DND-41 (cell line): ENCODE measurements at places on chromosomes 6 and 20.

DNA sequence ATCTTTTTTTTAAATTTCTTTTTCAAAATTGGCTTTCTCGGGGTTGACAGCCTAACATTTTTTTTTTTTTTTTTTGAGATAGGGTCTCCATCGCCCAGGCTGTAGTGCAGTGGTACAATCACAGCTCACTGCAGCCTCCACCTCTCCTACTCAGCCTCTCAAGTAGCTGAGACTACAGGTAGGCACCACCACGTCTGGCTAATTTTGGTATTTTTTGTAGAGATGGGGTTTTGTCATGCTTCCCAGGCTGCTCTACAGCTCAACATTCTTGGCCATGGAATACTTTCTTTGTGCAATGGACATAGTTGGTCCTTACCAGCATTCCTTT is 6.4 kb upstream of the CTNNBL1 start:
- no peak for DNase-seq

GRCh38 chr20:49286689-49287551 is 9.1 kb upstream of the ZNFX1 start:
- no peak for DNase-seq

GRCh38 chr20:7770578-7770977 is 169.7 kb downstream of the HAO1 start:
- DNase-seq, result peak; percentile 9

DNA sequence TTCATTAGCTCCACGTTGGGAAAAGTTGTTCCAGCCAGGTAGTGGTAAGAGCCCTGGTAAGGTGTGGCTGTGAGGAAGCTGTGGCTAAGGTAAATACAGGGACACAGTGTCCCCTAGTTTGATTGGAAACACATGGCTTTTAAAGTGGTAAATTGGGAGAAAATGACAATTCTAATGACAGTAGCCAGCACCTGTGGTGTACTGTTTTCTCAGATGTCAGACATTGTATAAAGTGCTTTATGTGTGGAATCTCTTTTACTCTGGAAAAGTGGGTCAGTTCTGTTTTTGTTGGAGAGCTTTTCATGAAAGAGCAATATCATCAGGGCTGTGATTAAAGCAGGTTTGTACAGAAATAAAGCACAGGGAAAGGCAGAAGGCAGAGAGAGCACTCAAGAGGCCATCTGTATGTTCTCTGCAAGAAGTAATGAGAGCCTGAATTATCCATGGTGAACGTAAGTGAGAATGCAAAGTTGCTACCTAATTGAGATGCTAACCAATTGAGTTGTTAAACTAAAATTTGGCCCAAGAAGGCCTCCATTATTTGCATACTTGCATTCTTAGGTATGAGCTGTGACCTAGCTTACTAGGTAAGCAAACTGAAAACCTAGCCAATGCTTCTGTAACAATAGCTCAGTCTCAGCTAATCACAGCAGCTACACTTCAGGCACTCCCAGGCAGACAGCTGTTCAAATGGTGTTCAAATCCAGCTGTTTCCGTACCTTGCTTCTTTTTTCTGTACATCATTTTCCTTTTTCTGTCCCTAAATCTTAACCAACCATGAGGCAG is 28.2 kb downstream of the MRAP2 start:
- DNase-seq, result no peak

DNA sequence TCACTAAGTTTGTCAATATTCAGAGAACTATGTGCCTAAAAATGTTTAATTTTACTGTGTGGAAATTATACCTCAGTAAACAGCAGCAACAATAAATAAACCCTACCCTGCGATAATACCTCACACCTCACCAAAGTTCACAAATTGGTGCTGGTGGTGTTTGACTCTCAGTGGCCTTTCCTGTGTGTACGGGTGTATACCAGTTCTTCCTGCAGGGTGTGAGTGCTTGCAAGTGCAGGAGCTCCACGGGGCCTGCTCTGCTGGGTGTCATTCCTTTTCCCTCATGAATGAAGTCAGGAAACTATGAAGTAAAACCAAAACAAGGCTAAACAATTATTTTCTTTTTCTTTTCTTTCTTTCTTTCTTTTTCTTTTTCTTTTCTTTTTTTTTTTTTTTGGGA is 4.1 kb upstream of the ENPP5 start:
- no peak for DNase-seq

GRCh38 chr6:3263096-3263495 is 4.3 kb downstream of the PSMG4 start:
- DNase-seq, result no peak

DNA sequence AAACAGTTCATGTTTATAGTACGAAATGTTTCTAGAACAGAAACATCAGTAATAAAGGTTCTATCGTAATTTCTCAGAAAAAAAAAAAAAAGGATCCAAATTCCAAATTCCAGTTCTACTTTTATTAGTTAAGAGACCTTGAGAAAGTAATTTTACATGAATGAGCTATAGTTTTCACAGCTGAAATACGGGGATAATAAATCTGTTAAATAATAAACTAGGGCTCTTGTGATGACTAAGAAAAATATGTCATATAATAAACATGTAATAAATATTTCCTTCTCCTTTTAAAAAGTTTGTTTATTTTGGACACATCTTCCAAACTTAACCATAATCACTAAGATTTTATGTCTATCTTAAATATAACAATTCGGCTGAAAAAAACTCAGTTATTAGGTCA is 17.8 kb downstream of the RARS2 start:
- DNase-seq, result no peak

DNA sequence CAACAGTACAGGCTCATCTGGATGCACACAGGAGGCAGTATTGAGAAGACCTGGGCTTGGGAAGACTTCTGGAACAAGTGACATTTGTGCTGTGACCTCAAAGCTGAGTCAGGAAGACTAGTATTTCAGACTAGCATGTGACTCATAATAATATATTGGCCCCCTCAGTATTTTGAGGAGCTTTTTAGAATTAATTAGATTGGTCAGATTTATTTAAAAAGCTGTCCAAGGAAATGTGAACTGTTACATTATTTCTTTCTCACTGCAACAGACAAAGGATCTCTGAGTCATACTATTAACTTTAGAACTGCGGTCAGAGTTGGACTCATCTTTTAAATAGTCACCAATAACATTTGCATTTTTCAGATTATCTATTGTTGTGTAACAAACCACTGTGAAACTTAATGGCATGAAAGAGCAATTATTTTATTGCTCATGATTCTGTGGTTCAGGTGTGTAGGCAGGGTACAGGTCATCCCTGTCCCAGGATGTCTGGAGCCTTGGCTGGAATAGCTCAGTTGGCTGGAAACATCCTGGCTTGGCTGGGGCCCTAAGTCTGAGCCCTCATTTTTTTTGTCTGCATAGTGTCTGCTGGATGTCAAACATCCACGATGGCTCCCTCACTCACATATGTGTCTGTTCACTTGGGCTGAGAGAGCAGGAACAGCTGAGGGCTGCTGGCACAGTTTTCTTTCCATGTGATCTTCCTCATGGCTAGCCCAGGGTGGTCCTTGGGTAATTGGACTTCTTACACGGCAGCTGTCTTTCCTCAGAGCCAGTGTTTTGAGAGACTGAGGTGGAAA is 46.9 kb downstream of the MAP3K4 start:
- DNase-seq, result no peak

DNA sequence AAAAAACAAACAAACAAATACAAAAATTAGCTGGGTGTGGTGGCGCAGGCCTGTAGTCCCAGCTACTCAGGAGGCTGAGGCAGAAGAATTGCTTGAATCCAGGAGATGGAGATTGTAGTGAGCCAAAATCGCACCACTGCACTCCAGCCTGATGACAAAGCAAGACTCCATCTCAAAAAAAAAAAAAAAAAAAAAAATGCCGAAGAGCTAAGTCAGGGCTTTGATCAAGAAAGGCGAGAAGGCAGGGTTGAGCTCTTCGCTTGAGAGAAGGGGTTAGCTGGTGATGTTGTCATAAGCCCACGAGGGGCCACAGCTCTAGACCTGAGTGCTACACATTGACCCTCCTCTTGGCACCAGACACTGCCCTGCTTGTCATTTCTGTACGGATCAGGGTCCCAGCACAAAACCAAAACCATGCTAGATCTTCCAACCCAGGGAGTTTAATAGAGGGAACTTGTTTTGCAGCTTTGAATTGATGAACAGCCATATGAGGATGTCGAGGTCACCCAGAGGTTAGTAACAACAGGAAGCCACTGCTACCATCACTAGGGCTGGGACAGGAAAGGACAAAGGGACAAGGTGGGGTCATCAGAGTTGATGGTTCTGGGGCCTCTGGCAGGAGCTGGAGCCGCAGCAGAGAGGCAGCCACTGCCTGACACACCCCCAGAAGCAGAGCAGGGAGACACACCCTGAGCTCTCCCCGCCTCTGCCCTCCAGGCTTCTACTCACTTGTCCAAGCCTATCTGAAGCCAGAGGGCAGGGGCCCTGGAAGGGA is 122.7 kb downstream of the SNX5 start:
- DNase-seq, result no peak

DNA sequence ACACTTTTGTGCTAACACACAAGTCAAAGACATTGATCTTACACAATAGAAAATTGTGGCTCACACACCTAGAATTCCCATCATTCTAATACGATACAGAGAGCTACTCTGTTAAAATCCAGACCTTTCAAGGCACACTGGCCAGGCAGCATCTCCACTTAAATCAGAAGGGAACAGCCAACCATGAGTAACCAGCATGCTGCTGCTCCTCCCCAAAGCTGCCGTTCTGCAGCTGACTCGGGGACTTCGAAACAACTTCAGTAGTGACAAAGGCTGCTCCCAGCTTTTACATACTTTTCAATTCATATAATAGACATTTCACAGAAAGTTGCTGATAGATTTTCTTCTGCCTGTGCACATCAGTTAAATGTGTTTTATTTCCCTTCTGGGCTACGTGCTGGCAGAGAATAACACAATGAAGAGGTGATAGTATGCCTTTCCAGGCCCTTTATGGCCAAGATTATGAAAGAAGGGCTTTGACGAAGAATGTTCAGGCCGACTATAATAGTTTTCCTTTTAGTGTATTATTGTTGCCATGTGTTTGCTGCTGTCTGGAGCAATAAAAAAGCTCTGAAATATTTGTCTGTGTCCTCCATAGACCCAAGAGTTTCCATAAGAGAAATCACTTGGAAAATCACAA is 159.0 kb downstream of the GMDS start:
- no peak for DNase-seq

DNA sequence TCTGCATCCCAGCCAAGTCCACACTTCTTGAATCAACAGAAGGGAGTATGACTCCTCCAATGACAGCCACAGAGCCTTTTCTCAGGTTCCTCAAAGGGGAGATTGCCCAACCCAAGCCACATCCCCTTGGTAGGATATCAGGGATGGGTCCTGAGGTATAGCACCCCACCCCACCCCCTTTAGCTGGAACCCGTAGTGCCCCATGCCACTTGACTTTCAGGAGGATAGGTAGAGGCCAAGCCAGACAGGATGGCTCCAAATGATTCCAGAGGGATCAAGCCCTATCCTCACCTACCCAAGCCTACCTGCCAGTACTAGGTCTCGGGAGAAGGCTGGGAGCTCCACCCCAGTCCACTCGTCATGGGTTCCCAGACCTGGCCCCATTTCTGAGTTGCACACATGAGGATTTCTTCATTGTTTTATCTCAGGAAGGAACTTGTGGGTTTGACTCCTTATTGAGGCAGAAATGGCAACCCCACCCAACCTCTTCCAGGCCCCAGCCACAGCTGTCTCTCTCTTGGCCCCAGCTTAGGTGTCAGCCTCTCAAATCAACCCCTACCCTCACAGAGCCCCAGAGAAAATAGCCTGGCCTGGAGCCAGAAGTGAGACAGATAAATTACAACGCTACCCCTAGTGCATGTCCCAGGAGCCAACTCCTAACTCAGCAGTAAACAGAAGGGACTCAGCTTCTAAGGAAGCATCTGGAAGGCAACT is 3.6 kb downstream of the CCND3 start:
- DNase-seq, result peak; percentile 93

DNA sequence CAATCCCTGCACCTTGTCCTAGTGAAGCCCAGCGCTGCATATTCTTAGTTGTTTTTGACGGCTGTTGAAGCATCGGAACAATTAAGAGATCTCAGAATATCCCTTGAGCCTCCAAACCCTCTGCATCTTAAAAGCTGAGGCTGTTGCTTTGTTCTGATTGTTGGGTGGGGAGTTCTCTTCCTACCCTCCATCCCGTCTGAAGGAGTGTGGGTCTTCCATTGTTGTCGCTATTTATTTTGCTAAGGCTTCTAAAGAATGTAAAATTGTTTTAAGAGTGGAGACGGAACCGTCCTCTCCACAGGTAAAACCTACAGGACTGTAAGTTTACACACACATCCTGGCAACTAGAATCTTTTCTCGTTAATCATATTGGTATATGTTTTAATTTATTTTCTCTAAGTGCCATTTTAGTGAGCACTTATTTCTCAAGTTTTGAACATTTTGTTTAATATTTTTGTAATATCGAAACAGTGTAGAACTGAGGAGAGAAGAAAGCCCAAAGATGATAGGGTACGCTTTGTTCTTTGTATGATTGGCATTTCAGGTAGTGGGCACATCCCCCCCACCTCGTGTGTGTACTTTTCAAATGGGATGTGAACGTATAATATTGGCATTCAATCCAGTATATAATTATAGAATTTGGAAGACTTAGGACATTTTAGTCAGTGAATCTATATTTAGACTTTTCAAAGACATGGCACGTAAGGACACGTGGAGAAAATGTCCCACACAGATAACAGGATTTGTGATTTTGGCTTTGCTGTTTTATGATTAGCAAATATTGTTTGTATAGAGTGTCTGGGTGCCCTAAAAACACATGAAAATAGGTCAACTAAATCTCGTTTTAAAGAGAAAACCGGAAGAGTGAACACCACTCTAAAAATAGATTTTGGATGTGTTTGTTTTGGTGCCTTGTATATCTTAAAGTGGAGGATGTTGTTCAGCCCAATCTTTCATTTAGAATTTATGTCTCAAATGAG is 1.3 kb downstream of the RNF146 start:
- DNase-seq, result no peak

- no peak for DNase-seq
Observed at GRCh38 chr6:37582306-37582705, 82.6 kb upstream of the CCDC167 start.

- DNase-seq, result no peak
Observed at GRCh38 chr6:54525731-54526130, 217.5 kb downstream of the TINAG start.

DNA sequence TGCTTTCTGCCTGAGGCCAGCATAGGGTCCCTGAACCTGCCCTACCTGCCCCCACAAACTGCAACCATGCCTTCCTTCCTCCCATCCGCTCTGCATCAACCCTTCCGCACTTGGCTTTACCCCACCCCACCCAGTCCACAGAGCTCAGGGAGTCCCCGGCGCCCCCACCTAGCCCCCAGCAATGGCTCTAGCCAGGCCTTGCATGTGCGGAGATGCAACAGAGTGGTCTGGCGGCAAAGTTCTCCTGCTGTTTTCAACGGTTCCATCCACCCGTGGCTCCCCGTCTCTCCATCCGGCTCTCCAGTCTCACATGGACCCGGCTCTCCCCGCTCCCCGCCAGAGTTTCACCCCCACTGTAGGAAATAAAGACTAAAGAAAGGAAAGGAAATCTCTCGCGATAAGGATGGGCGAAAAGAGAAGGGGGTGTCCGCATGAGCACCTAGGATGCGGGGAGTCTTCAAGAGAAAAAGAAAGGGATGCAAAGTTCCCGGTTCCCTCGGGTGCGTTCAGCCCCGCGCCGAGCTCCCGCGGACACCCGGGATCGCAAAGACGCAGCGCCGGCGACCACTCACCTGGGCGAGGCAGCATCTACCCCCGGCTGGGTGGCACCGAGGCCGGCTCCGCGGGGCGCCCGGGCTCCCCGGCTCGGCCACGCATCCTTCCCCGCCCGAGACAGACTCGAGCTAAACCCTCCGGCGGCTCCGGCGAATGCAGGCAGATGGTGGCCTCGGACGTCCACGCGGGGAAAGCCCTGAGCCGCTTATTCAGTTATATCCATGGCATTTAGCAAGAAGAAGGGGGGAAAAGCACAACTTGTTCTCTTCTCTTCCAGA is 579 bp downstream of the LRFN2 start:
- peak; percentile 16 for DNase-seq

- no peak for DNase-seq
Observed at GRCh38 chr20:42635699-42636411, 553.9 kb downstream of the PTPRT start.
